Activated CD4-positive, CD25-positive, alpha-beta regulatory T cell (primary cell): ENCODE measurements at places on chromosomes 3 and 15.

GRCh38 chr15:86615411-86615810, 535.7 kb downstream of the AGBL1 start:
- no peak for DNase-seq

DNA sequence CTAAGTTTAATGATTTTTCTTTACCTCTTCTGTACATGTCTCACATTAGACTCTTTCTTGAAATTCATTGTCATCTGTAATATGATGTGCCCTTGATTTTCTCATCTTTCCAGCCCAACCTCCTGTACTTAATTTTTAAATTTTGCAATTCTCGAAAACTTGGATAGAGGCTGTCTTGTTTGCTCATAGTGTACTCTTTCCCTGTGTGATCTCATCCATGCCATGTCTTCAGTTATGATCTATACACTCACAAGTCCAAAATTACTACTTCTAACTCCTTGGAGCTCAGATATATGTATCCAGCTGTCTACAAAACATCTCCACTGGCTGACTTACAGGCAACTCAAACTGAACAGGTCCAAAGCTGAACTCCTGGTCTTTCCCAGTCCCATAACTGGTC, 42.2 kb downstream of the CD200 start:
- DNase-seq: no peak

GRCh38 chr3:27325419-27325818, 43.8 kb downstream of the NEK10 start:
- no peak for DNase-seq

DNA sequence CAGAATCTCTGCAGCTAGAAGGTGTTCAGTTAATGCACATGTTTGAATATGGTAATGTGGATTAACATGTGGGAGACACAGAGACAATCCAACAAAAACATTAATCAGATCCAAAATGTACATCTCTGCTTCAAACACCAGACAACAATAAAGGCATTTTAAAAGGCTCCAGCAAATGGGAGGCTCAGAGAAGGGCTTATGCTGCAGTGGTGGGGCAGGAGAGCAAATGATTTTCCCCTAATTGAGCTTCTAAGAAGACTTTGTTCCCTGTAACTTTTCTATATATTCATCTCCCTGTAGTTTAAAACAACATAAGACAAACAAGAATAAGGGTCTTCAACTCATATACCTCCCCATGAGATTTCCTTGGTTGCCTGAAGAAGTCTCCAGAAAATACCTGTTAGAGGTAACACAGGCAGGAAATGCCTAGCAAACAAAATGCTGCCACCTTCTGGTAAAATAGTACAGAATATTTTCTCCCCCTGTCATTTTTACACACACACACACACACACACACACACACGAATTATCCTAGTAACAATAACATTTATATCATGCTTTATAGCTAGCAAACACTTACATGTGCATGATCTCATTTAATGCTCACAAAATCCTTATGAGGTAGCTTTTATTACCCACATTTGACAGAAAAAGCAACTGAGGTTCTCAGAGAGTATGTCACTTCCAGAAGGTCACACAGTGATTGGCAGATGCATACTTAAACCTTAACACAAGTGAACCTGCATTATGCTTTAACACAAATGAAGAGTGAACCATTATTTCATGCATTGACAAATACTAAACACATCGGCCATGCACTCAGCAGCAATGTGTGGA, 123.4 kb upstream of the MB21D2 start:
- no peak for DNase-seq

- no peak for DNase-seq
Observed at GRCh38 chr3:194300382-194300758, 50.8 kb downstream of the CPN2 start.

- DNase-seq: peak; percentile 18
Observed at GRCh38 chr15:58066042-58066867, 744 bp upstream of the ALDH1A2 start.

DNA sequence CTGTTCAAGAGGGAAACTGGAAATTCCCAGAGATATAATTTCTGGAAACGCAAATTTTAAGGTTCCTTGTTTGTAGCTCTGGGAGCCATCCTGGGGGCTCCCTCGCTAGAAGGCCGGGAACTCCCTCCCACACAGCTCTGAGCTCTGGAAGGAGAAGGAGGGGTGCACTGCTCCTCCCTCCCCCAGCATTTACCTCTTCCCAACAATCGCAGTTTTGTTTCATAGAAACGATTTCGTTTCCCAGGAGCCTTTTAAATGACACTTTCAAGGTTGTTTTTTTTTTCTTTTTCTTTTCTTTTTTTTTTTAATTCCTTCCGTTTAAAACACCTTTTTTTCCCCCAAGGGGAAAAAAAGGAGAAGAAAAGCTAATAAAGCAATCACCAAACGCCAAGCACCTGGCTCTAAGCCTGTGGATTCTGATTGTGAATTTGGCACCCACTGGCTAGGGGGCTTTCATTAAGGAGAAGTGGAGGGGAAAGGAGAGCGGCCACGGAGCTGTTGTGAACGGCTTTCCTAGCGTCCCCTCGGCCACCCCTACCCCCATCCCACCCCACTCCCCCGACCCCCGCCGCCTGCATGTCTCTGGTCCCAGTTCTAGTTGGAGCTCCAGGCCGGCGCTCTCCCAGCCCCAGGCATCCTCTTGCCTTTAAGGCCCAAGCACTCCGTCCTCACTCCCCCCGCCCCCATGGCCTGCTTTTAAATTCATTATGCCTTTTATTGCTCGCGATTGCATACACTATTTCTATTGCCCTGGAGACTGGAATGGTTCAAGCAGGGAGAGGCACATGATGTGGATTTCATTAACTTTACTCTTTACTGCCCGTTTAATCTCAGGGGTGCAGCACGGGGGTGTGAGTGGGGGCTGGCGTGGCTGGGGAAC, 13.6 kb upstream of the CCDC33 start:
- DNase-seq: no peak

DNA sequence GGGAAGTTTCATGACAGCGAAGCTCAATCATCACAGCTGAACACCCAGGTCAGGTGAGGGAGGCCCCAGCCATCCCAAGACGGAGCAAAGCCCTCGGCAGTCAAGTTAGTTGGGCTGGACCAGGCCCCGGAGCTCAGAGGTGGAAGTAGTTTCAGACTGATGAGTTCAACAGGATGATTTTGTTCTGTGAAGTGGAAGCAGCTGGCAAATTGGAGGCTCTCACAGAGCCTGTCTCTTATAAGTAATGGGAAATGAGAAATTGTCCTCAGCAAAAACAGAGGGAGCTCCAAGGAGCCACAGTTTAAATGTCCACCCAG, 245.1 kb downstream of the XXYLT1 start:
- no peak for DNase-seq

- DNase-seq: no peak
Observed at GRCh38 chr3:183427876-183428446, 458 bp downstream of the MCF2L2 start.

DNA sequence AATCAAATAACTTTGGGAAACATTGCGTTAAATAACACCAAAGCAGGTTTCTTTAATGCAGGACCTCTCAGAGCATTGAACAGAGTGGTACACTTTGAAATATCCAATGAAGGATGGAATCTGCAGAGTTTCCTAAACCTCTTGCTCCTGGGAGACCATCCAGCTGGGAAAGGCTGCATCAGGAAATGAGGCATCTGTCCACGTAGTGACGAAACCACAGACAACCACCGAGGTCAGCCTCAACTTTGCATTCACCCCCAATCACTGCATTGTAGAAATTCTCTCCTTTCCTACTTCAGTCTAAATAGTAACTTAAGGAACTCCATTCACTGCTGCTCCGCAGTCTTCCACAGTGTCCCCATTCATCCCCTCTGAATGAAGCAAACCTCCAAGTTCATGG, 41.5 kb upstream of the CDV3 start:
- no peak for DNase-seq

DNA sequence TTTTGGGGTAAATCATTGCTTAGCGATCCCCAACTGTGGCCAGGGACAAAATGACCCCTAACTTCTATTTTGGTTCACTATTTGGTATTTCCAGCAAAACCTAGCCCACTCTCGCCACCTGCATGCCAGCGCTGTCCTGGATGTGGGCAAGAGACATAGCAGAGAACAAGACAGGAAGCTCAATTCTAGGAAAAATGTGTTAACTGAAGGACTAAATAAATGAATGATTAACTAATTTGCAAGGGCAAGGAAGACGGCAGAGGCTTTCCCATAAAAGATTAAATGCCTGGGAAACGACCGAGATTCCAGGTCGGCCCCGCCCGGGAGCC, 408 bp downstream of the NICN1 start:
- DNase-seq: no peak

- DNase-seq: no peak
Observed at GRCh38 chr3:72750405-72750965, 97.8 kb downstream of the SHQ1 start.
